ENCODE measurements at places on chromosomes 6 and 20. TPM values are rescaled to one million over a fixed set of nuclear protein-coding genes. Genes with fewer than 3 reads are reported as not detected.

- DNase-seq, result no peak
These were observed 433.7 kb upstream of the MANEA start for GRCh38 chr6:95143408-95144180.

The IMPG1 gene
- total RNA-seq, result 0.06 TPM

DNA sequence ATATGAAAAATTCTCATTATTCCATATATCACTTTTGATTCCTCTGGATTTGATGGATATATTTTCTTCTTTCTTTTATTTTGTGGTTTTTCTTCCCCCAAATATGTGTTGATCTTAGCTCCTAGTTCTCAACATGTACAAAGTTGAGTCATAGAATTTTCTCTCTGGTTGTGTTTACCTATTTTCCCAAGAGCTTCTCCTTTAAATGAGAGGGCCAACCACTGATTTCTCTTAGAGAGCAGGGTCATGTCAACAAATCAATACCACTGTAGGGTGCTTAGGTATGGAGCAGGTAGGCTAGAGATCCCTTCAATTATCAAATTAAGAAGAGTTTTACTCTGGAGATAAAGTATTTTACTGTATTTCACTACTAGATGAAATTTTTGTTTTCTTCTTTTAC, 145.7 kb downstream of the BMP5 start:
- DNase-seq, result no peak

The CRISP3 gene
- 10.2 TPM for total RNA-seq

- DNase-seq, result no peak
These were observed at the start of gene TXLNB for GRCh38 chr6:139291813-139292619. TXLNB (minus strand) TSS chr6:139291998; CDS start chr6:139288899, 3,099 bp downstream.

- no peak for DNase-seq
These were observed 4.1 kb downstream of the HLA-B start for GRCh38 chr6:31352683-31353383.

DNA sequence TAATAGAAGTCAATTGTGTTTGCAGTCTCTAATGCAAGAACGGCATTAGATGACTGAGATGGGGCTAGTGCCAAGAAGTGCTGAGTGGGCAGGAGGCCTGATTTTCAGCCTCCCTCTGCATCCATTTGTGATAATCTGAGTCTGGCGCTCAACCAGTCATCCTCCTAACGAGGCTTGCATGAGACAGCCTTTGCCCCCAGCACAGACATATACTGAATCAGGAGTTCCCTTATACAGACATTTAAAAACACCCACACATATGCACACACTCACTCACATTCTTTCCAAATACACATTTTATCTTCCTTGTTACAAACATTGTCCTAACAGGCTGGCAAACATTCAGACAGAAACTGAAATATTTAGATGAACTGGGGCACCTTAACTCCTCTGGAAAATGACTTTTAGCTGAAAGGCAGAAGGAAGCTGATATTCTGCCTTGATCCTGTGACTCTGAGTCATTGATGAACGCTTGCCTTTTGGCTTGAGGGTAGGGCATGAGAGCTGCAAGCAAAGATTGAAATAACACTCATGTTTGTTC, 562.3 kb downstream of the DHX35 start:
- DNase-seq, result no peak

DNA sequence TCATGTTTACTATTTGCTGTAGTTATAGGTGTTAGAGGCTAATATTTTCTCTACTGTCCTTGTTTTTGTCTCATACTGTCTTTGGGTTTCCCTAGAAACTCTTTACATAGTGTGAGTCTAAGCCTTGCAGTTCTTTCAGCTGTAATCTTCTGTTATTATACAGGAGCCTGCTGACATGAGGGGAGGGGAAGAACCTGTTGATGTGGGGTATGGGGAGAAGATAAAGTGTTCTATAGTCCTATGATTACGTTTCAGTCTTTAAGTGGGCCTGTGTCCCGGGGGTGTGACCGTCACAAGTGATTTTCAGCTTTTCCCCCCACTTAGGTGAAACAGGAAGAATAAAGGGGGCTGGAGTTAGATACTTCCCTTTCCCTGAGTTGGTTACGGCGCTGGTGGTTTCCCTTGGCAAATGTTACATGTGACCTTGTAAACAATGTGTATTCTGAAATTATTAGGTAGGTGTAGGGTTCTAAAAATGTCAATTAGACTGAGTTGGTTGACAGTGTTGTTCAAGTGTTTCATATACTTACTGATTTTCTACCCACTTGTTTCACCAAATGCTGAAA, 41.3 kb downstream of the REV3L start:
- DNase-seq, result no peak

DNA sequence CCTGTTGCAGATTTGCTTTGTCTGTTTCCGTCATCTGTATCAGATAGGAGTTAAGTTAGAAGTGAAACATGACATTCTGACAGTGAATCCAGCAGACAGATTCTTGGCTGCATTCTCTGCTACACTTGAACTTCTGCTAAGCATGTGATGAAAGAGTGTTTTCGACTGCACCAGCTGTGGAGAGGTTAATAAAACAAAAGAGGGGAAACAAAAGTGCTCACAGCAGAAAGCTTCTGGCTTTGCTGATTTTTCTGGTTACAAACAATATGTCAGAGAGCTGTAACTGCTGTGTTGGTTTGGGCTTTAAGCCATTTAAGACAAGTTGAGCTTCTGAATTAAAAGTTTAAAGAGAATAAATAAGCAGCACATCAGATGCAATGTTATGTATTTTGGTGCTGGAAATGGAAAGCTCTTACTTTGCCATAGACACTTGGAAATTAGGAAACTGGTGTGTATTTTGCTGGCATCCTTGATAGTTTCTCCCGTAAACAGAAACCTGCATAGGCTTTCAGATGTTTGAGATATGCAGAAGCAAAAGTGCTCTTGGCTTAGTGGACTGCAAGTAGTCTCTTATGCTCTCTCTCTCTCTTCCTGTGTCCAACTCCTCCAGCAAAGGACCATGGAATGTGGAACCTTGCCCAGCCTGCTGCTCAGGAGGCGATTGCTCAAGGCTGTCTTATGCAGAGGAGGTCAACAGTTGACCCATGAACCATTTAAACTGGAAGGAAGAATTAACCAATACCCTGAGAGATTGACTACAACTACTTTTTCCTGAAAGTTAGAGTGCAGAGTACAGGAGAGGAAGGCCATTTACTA, 104.9 kb downstream of the RPS12 start:
- no peak for DNase-seq

- DNase-seq, result no peak
These were observed 12.3 kb downstream of the RSPH3 start for GRCh38 chr6:158987657-158988056.

The CDH4 gene
- total RNA-seq, result 1.2 TPM

DNA sequence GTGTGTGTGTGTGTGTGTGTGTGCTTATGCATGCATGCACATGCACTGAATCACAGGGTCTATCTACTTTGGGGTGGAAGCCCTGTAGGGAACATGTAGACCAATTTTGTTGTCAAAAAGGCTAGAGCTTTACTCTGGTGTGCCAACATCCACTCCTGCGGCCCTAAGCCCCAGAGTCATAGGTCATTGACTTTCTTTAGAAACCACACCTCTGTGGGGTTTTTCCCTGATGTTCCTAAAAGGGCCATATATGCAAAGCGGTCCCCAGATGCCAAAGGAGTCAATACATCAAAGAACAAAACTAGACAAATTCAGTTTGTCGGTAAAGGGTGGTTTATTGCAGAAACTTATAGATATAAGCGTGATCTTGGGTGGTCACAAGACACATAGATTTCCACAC, 29.8 kb upstream of the SLC2A12 start:
- DNase-seq, result no peak

DNA sequence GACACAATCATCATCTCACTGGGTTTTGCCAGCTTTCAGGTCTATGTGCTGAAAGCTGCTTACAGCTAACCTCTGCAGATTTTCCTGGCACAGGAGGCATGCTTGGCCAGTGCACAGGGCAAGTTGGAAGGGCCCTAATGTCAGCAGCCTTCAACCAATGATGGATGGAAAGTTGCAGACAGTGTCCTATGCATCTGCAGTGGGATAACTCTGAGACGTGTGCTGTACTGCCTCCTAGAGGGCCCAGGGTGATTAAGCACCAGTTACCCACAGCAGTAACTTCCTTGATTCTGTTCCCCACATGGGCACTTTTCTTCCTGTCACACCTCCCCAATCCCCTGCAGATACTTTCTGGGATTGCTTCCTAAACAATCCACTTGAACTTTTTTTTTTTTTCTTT, 38.6 kb downstream of the OVOL2 start:
- DNase-seq, result no peak

DNA sequence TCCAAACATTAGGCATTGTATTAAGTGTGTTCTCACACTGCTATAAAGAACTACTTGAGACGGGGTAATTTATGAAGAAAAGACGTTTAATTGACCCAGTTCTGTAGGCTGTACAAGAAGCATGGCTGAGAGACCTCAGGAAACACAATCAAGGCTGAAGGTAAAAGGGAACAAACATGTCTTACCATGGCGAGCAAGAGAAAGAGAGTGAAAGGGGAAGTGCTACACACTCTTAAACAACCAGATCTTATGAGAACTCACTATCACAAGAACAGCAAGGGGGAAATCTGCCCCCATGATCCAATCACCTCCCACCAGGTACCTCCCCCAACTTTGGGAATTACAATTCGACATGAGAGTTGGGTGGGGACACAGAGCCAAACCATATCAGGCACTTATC, 86.6 kb upstream of the TOP1 start:
- no peak for DNase-seq

The AIF1 gene
- total RNA-seq, result 1.1 TPM
